ENCODE measurements at places on chromosomes 11 and 22.

- DNase-seq, result no peak
These were observed 133.9 kb downstream of the FANCF start for GRCh38 chr11:22491555-22492225.

DNA sequence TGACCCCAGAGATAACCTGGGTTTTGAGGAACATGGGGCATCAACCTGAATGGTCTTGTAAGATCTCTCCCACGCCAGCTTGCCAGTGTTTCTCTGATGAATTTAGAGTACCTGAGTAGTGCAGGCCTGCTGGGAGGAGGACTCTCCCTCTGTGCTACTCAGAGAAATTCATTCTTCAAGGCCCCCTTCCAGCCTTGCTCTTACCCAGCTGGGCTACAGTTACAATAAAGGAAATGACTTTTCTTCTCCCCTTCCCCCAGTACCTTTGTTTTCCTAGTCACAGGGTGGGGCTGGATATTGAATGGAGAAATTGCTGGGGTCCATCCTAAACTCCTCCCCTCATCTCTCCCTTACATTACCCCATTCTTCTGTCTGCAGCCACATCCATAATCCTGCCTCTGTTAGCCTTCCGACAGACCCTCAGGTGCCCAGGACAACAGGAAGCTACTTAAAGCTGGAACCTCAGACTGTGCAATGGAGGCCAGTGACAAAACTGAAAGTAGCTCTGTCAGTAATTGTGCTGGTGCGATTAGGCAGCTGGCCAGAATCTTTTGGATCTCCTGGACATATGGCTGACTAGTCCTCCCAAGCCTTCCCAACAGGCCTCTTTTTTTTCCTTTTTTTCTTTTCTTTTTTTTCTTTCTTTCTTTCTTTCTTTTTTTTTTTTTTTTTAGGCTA lies 17.4 kb downstream of the LIMK2 start:
- no peak for DNase-seq

GRCh38 chr22:23190526-23190925 lies 10.2 kb downstream of the BCR start:
- DNase-seq, result no peak

- no peak for DNase-seq
These were observed 23.3 kb downstream of the SAMM50 start for GRCh38 chr22:43978558-43978957.

- DNase-seq, result peak; percentile 55
These were observed 18.2 kb downstream of the ADM start for GRCh38 chr11:10322830-10323792.

- DNase-seq, result no peak
These were observed 31.7 kb upstream of the APLP2 start for GRCh38 chr11:130037881-130038585.

- no peak for DNase-seq
These were observed at the start of gene WNT11 for GRCh38 chr11:76206327-76207081. Gene WNT11, minus strand, starts transcription at chr11:76206502. Its CDS starts 95 bp downstream, at chr11:76206407.

DNA sequence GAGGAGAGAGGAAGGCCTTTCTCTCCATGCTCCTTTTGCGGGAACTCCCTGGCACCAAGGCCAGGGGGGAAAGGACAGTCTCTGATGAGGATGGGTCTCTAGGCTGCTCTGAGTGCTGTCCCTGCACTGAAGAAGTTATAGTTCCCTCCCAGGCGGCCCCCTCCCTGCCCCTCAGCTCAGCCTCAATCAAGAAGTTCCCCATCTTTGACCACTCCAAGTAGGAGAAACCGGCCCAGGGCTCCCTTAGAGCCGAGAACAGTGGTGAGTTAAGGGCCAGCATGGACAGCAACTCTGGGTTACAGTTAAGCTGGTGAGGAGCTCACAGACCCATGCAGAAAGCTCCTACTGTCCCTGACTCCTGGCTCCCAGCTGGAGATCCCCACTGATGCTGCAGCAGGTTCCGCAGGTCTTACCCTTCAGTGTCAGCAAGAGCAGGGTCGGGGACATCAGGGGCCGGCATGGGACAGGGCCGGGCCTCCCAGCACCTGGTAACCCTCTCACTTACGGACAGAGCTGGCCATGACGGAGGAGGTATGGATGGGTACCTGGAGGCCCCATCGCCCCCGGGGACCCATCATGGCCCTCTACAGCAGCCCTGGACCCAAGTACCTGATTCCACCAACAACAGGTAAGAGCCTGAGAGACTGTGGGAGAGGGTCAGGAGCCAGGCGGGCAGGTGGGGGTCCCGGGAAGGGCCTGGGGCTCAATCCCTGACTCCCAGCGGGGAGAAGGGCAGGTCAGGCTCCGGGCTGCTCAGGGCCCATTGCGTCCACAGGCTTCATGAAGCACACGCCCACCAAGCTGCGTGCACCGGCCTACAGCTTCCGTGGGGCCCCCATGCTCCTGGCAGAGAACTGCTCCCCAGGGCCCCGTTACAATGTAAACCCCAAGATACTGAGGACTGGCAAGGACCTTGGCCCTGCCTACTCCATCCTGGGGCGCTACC lies 4.2 kb downstream of the SCGB1C1 start:
- no peak for DNase-seq

- no peak for DNase-seq
These were observed 78.5 kb downstream of the MORC2 start for GRCh38 chr22:30889996-30890480.

DNA sequence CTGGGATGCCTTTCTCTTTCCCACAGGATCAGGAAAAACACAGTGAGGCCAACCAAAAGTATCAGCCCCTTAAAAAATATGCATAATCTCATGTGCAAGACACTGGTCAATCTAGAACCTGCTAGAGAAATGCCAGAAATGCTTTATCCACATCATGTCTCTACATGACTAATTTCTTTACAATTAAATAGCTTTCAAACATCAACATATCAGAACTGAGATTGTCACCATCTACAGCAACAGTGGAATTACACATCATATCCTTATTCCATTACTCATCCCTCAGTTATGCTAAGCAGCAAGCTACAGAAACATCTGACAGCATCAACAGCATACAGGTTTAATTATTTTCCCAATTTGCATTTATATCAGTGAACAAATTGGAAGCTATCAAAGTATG lies 78.8 kb downstream of the DDIAS start:
- DNase-seq, result peak; percentile 69

GRCh38 chr22:45336971-45337431 lies 27.3 kb downstream of the FAM118A start:
- no peak for DNase-seq

DNA sequence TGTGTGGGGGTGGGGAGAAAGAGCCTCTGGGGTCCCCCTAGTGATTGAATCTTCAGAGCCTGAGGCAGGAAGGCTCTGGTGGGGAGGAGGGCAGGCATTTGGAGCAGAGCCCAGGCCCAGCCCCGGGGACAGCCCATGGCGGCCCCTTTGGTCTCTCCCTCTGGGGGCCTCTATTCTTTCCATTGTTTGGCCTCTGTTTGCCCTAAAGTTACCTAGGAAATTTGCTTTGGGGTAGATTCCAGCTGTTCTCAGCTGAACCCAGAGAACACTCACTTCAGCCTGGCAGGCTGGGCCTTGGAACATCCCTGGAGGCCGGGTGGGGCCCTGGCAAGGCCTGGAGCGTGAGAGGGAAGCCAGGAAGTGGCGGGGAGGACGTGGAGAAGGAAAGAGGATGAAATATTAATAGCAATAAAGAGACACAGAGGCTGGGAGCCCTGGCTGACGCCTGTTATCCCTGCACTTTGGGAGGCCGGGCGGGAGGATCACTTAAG lies 22.9 kb upstream of the A4GALT start:
- no peak for DNase-seq

DNA sequence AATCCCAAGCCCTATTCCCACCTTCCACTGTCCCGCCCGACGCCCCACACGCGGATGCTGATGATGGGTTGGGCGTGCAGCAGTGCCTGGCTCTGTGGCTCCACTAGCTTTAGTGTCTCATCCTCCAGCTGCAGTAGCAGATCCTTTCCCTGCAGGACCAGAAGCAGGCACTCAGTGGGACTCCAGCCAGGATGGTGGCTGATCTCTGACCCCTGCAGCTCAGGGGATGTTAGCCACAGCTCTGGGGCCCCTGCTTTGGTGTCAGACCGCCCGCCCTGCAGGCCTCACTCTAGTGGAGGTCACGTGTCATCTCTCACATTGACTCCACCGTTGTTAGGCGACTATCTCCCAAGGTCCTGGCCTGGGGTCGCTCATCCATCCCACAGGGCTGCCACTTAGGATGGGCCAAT lies 11.8 kb downstream of the SMPD1 start:
- DNase-seq, result peak; percentile 64

- no peak for DNase-seq
These were observed 120.1 kb downstream of the INSC start for GRCh38 chr11:15234796-15235195.

Measured in activated CD4-positive, alpha-beta T cell treated with anti-CD3 and anti-CD28 coated beads, Interleukin-2, amount 50 U/mL, for 16 hours (primary cell).